ENCODE measurements at places on chromosomes 16 and 17.

DNA sequence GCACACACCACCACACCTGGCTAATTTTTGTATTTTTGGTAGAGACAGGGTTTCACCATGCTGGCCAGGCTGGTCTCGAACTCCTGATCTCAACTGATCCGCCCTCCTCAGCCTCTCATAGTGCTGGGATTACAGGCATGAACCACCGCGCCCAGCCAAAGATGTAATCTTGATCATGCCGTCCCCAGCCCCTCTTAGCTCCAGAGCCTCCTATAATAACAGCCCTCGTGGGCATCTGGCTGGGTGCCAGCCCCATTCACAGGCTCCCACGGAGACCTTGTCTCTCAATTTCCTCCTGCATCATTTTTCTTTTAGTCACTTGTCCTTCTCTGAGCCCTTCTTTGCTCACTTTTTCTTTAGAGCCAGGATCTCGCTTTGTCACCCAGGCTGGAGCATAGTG is 94.2 kb downstream of the KATNIP start:
- DNase-seq: no peak

- DNase-seq: no peak
Observed at GRCh38 chr16:88593489-88593888, 23.3 kb downstream of the ZC3H18 start.

DNA sequence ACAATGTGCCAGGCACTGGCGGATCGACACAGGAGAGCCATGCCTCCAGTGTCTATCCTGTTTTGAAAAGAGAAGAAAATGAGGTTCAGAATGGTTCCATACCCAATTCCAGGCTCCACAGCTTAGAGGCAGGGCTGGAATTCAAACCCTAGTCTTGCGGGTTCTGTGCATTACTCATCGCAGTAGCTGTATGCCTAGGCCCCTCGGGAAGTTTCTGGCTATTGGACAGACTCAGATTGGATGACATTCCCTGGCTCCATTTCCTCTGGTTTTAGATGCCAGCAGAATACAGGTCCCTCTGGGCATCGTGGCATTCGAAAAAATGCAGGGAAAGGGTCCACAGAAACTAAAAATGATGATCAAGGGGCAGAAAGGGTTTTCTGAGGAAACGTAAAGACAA is 184.7 kb downstream of the COPRS start:
- DNase-seq: no peak

GRCh38 chr17:4215882-4216570 is 47.8 kb downstream of the ANKFY1 start:
- no peak for DNase-seq

DNA sequence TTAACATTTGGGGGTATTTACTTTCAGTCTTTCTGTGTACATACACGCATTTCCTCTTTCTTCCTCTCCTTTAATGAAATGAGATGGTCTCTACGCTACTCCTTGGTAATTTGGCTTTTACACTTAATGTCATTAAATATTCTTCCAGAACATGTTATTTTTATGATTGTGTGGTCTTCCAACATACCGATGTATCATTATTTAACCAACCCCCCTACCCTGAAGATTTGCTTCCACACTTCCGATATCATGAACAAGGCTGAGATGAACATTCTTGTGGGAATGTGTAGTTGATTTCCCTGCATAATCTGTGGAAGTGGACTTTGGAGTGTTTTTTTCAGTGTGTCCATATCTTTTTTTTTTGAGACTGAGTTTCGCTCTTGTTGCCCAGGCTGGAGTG is 2.3 kb upstream of the PGS1 start:
- DNase-seq: no peak

- DNase-seq: no peak
Observed at GRCh38 chr16:17476414-17477259, 5.9 kb upstream of the XYLT1 start.

- no peak for DNase-seq
Observed at GRCh38 chr17:47275245-47275984, 21.8 kb downstream of the ITGB3 start.

GRCh38 chr17:54608634-54609155 is 292.0 kb upstream of the TOM1L1 start:
- DNase-seq: no peak

DNA sequence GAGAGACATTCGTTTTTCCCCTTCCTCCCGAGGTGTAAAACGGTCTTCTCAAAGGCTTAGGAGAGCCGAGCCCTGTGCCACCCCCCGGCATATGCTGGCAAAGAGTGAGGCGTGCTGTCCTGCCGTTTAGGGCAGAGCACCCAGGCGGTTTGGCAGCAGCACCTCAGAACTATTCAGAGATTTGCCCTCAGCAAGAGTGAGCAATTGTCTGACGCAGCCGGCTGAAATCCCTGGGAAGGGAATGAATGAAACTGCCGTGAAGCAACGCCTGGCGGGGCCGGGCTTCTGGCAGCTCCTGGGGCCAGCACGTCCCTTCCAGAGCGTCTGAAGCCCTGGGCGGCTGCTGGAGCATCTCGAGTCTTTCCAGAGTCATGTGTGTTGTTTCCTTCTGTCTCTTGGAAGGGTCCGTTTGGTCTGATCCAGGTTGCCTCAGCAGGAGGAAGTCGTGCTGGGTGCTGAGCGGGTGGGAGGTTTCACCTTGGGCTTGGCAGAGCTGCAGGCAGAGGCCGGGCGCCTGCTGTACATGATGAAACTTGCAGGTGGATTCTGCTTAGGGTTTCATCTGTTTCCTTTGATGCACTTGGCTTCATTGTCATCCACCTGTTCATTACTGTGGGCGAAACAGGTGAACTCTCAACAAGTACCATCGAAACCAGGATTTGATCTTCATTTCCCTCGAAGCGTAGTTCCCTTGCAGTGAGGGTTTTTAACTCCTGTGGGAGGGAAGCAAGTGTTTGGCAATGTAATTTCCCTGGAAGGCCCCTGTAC is 35.4 kb downstream of the TBCD start:
- DNase-seq: no peak

DNA sequence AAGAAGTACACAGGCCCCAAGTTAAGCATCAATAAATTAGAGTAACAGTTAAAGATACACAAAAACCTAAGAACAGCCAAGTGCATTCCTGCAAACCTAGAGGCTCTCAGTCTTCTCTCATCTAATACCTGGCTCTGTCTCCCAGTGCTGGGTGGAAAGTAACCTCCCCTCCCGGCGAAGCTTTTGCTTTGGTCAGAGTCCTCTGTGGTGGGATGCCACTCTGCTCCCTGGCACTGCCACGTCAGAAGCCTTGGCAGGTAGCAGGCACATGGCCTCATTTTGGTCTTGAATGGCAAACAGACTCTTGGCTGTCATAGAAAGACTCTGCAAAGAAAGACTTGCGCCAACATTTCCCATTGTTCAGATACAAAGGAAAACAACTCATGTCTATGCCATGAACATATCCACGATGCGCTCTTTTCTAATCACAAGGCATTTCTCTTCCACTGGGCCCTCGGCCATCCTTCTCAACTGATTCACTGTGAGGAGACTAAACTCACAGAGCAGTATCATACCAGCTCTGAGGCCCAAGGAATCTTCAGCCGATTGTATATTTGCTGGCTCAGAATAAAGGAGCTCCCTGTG is 21.2 kb downstream of the MTHFSD start:
- DNase-seq: no peak

Data from chondrocyte (in vitro differentiated cells).